ENCODE measurements at places on chromosomes 4 and X.

DNA sequence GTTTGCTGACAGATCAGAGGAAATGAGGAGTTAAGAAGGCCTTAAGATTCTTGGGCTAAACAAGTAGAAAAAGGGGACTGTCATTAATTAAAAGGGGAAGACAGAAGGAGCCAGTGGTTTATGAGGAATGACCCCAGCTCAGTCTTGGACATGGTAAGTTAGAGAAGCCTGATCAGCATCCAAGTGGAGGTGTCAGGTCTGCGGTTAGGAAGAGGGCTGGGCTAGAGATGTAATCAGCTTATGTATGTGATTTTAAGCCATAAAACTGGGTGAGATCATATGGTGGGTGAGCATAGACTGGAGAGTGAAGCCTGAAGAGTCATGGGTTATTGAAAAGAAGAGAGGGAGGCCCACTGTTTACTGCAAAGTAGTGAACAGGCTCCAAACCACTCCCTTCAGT is 246.1 kb downstream of the NR3C2 start:
- DNase-seq = no peak

GRCh38 chr4:55238407-55238806 is 107.6 kb upstream of the SRD5A3 start:
- DNase-seq = no peak

DNA sequence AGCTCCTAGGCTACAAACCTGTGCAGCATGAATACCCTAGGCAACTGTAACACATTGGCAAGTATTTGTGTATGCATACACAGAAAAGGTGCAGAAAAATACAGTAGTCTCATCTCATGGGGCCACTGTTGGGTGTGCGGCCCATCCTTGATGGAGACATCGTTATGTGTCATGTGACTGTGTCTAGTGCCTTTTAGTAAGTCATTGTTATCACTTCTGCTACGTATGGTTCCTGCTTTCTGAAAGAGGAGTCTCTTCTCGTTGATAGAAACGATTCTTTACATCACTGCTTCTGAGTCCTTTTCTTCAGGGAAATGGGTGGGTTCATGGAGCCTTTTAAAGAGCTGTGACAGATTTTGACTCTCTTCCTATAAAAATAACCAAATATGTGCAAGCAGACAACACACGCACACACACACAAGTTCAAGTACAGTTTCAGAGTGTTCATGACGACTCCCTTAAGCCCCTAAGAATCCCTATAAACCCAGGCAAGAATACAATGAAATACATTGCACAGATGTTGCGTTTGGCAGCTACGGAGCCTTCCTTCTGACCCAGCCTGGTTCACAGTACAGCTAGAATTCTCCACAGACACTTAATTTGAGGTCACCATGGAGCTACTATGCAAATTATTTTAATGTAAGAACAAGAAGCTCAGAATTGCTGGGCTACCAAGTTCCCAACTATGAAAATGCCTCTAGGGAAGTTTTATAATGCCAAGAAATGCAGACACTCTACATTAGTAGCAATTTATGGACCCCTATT is 10.2 kb upstream of the STK32B start:
- DNase-seq = no peak

- DNase-seq = no peak
Observed at GRCh38 chr4:7539186-7539585, 104.5 kb upstream of the PSAPL1 start.

- DNase-seq = no peak
Observed at GRCh38 chrX:7219153-7219705, 71.3 kb upstream of the PUDP start.

DNA sequence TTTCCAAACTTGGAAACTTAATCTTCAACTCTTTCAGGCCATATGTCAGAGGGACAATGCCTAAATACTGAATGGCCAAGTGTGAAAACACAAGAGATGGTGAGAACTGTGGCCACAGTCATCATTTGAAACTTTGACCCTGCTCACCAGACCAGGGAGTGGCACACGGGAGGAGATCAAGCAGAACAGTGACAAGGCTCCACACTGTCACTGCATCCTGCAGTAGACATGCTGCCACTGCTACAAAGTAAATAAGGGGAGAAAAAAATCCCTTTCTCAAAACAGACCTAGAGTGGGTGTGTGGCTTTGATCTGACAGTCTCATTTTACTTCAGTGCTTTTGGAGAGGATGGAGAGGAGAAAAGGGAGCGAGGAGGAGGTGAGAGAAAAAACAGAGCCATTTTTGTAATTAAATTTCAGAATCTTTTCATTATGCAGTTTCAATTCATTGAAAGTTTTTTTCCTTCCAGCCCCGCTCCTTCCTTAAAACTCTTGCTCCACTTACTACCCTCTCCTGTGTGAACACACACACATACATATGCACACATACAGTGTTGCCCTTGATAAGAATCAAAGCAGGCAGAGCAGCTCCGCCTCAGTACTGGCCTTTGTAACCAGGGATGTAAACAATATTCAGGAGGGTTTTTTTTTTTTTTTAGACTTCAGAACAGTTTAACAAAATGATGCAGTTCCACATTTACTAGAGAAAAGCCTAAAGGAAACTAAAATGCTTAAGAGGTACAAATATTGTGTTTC is 34.4 kb downstream of the NEXMIF start:
- DNase-seq = no peak

- no peak for DNase-seq
Observed at GRCh38 chr4:181998398-181999295, 244.6 kb upstream of the TENM3 start.

GRCh38 chr4:40186665-40187014 is 10.2 kb upstream of the RHOH start:
- no peak for DNase-seq
